Hepatic stellate cell (primary cell): ENCODE measurements at places on chromosomes 7 and 10.

DNA sequence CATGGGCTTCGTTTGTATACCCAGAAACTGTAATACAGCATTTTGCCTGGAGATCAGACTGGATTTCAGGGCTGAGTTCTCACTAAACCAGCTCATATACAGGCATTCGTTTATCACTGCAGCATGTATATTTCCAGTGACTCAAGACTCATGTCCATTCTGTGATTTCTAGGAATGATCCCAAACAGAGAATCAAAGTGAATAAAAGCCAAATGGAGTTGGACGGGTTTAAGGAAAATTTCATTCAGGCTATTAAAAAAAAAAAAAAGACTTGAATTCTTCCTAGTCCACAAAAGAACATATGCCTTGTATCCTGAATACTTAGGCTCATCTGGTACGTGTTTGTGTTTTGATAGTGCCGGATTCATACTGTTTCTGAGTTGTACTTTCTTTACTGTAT, 46.8 kb downstream of the TET1 start:
- DNase-seq, result no peak

GRCh38 chr7:157634401-157635147, 297.8 kb downstream of the DNAJB6 start:
- no peak for DNase-seq

- DNase-seq, result no peak
Observed at GRCh38 chr7:8176370-8177081, 85.4 kb downstream of the ICA1 start.

DNA sequence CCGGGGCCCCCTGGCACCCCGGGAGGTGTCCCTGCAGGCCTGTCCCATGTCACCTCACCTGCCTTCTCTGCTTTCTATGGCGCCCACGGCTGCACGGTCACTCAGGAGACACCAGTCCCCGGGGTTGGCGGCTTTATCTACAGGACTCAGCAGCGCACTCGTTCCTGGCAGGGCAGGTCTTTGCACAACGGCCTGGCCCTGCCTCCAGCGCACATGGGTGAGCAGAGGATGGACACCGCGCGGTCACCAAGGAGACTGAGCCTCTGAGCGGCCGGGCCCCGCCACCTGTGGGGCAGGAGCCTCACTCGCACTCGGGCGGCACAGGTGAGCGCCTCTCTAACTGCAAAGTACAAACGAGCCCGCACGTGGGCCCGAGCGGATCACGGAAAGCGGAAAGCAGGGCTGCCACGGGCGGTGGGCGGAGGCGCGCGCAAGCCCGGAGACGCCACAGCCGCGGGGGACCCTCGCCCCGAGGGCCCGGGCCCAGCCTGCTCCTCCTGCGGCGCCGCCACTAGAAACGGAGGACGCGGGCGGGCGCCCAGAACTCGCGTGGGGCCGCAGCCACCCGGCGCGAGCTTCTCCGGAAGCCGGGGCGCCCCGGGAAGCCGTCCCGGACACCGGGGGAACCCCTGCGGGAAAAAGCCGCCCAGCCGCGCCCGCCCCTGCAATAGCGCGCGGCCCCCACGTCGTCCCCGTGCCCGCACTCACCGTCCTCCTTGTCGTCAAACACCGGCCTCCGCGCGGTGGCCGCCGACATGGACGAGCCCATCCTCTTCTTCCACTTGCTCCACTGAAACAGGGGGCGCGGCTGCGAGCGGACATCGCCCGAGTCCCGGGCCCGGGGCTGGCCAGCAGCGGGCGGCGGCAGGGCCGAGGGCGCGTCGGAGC, 642 bp downstream of the STK32C start:
- no peak for DNase-seq
